ENCODE measurements at places on chromosomes 12 and 14.

DNA sequence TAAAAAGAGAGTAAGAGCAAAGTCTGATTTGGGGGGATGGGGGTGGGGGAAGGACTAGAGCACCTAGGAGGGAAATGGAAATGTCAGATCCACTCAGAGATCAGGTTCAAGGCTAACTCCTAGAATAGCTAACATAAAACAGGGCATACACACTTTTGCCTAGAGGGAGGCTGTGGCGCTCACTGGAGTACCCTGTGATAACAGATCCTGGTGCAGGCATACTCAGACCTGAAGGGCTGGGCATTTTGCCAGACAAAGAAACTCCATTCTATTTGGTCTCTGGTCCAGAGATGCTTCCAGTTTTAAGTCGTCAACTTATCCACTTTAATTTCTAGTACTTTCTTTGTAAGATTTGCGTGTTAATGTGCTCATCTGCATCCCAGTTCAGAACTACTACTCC lies 5.8 kb downstream of the CTDSP2 start:
- DNase-seq: no peak

DNA sequence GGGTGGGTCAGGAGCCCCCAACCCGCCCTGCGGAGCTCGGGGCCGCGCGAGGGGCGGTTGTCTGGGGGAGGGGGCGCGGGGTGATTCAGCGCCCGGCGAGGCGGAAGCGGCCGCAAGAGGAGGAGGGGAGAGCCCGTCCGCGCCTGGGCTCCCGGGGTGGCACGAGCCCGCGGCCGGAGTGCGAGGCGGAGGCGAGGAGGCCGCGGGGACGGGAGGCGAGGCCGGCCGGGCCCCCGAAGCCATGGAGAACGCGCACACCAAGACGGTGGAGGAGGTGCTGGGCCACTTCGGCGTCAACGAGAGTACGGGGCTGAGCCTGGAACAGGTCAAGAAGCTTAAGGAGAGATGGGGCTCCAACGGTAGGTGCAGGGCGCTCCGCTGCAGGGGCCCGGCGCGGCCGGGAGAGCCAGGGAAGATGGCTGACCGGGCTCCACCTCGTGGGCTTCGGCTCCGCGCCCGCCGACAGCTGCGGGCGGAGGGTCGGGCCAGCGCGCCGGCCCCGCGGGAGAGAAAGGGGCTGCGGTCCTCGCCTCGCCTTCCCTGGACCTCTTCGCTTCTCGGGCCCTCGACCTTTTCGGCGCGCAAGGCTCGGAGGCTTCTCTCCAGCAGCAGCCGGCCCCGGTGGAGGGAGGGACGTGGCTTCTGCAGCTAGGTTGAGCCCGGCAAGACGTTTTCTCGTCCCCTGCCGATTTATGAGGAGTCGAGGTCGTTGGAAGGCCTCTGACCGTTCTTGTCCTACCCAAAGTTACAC lies 677 bp downstream of the ATP2A2 start:
- peak; percentile 40 for DNase-seq

GRCh38 chr14:24066496-24067132 lies 4.7 kb upstream of the CPNE6 start:
- DNase-seq: no peak

DNA sequence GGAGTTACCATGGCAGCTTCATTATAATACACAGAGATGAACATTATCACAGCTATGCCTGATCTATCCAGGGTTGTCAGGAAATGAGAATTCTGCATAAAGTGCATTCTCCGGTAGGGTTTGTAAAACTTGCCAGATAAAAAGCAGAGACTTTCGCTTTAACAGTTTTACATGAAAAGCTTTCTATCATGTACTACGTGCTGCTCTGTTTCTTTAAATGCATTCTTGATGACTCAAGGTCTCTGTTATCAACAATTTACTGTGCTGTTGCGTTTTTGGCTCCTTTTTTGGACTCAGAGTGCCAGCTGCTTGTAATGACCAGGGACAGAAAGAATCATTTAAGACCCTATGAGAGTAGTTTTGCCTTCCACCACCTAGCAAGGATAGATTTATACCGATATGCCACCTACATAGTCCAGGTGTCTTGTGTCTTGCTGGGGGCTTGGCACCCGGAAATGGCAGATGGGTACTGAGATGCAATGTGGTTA lies 371.2 kb downstream of the BTG1 start:
- DNase-seq: peak; percentile 14

DNA sequence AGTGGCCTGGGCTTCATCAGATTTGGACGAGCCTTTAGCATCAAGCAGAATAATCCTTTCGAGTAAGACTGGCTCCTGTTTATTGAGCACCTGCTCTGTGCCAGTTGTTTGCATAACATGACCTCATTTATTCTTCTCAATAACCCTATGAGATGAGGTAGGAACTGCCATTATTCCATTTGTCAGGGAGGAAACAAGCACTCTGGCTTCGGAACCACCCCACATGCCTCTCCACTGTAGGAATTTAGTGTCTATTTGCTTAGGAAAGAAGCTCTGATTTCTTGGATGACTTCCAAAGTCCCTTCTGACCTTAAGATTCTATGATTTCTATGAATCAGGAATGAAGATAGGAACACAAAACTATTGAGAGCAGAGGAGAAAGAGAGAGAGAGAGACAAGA lies 11.0 kb downstream of the SAMD4A start:
- no peak for DNase-seq

GRCh38 chr14:75442642-75443041 lies 14.8 kb downstream of the JDP2 start:
- no peak for DNase-seq

- no peak for DNase-seq
Measured at GRCh38 chr12:3974883-3975282, 101.7 kb upstream of the PARP11 start.
